ENCODE measurements at places on chromosomes 3 and 15.

DNA sequence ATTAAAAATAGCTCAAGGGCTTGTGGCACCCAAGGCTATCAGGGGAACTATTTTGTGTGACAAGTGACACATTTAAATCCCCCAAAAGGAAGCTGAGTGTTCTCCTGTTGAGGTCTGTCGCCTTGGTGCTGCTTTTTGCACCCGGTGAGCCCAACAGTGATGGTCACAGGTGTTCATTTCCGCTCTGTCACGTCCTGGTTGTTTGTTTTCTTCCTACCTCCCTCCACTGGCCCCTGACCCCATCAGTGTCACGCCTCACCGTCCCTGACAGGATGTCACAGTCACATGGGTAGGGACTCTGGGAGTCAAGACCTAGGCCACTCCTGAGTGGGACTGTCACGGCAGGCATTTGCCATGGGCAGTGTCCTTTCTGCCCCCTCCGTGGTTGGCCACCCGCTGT, 11.2 kb downstream of the SLCO3A1 start:
- DNase-seq: no peak

DNA sequence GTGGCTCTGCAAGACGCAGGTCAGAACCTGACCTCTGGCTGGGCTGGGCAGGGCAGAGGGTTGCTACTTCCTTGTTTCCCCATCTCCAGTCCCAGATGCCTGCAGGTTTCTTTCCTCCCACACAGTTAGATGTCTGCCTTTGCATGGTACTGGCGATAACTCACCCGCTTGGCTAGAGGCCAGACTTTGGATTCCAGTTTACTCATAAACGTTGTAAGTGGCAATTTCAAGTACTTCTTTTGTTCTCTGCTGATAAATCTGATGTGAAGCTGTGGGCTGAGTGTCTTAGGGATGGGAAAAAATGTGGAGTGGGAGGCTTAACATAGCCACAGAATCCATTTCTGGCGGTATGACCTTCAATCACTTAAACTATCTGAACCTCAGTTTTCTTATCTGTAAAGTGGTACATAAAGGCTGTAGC, 194.2 kb downstream of the EBLN2 start:
- peak; percentile 52 for DNase-seq

DNA sequence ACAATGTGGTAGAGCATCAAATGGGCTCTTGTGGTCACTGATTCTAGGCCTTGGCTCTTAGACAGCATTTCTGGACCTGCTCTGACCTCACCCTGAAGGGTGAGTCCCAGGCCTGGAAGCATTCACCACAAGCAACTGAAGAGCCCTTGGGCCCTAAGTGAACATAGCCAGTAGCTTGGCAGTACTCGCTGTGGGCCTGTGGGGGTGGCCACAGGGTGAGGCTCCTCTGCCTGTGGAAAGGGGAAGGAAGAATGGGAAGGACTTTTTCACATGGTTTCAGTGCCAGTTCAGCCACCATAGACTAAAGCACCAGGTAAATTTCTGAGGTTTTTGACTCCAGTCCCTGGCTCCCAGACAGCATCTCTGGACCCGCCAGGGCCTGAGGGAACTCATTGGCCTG, 5.1 kb upstream of the ZSCAN2 start:
- peak; percentile 19 for DNase-seq

- DNase-seq: no peak
Observed at GRCh38 chr3:159532577-159532976, 456.1 kb upstream of the IL12A start.

GRCh38 chr3:123790254-123791072, 93.7 kb downstream of the MYLK start:
- DNase-seq: no peak

- DNase-seq: no peak
Observed at GRCh38 chr3:182258538-182259177, 534.6 kb upstream of the ATP11B start.

DNA sequence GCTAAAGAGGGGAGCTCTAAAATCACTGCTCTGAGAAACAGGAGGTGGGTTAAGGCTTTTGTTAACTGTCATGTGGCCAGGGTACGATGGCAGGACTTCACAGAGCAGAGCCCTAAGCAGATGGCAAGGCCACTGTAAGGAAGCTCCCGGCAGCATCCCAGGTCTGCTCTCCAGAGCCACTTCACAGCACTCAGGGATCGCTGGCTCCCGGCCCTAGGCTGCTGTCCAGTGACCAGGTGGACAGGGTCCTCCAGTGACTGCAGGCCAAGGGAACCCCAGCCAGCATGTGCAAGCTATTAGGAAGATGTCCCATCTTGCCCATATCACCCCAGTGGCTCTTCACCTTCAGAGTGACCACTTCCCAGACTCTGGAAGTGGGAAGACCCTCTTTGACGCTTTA, 10.4 kb downstream of the TMEM41A start:
- DNase-seq: no peak

DNA sequence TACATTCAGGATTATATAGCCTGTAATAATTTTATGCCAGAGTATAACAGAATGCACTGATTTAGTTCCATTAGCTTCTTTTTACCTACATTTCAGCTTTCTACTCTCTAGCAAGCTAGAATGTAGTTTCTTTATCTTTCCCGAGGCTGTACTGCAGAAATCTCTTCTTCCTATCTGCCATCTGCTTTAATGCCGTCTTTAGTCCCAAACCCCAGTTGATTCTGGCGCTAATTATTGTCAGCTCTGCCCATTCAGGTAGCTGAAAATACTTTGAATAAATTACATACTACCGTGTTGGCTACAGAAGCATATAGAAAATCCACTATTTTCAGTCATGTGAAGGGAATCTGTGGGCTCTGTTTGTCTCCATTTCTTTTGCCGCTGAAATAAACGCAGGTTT, 706.7 kb downstream of the NTRK3 start:
- DNase-seq: no peak

- peak; percentile 68 for DNase-seq
Observed at GRCh38 chr3:72997421-72997961, 880 bp downstream of the PPP4R2 start.

DNA sequence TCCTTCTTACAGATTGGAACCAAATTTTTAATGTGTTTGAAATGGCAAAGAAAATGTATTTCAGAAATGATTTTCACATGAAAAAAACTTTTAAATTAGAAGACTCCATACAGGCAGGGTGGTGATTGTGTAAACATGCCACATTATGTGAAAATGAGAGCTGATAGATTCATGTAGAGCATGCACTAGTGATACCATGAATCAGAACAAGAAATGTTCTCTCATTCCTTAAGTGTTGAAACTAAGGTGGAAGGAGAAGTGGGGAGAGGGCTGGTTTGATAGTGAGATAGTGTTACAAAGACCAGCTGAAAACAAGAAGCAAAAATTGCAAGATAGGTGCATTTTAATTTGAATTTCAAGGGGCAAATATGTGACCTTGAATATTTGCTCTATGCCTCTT, 100.3 kb downstream of the CCNL1 start:
- no peak for DNase-seq

- no peak for DNase-seq
Observed at GRCh38 chr3:121794264-121794983, 40.4 kb downstream of the IQCB1 start.

GRCh38 chr3:126748701-126749546, 44.9 kb downstream of the CHCHD6 start:
- no peak for DNase-seq

DNA sequence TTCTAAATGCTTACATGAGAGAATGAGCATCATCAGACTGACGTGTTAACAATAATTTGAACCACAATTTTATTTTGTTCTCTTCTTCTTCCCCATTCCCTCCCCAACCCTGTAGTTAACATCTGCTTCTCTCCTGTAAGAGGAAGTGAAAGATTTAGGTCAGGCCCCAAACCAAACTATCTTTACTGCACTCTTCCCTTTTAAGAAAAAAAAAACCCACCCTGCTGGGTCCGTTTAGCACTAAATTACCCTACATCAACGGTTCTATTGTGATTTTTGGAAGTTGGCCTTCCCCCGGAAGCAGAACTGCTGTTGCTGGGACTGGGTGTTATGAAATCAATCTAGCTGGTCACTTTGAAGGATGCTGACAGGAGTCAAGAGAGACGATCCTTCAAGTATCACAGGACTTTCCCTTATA, 49.4 kb downstream of the NFKBIZ start:
- DNase-seq: no peak

DNA sequence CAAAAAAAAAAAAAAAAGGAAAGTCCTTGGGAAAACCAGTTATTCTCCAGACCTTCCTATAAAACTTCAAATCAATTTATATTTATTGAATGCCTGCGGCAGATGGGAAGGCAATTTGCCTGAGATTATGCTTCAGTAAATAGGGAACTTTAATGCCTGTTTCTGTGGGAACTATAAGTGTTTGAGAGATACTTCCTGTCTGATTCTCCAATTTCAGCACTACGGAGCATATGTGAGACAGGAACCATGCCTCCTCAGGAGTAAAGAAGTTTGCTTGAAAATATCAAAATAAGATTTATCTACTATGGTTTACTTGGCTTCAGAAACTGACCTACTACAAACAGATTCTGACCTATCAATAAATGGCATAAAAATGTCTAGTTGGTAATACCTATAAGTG, 135.5 kb downstream of the CBLB start:
- DNase-seq: no peak

GRCh38 chr3:128492671-128493569, at the start of gene GATA2:
Gene GATA2 (minus strand): TSS chr3:128493201. CDS start chr3:128487031, 6,170 bp downstream.
- DNase-seq: no peak

- no peak for DNase-seq
Observed at GRCh38 chr15:78507831-78508160, 419 bp downstream of the HYKK start.

DNA sequence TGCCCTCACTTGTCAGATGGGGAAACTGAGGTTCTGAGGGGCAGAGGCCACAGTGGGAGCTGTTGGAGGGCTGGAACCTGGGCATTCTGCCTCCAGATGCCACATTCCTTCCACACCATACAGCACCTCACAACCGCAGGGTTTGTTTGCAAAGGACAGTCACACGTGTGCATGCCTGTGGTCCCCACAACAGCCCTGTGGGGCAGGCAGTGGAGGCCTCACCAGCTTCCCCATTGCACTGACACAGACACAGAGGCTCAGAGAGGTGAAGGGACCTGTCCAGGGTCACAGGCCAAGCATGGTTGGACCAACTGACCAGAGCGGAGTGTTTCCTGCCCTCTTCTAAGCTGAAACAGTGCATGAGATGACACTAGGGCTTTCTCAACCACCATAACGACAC, 75.2 kb upstream of the SEC13 start:
- DNase-seq: no peak

DNA sequence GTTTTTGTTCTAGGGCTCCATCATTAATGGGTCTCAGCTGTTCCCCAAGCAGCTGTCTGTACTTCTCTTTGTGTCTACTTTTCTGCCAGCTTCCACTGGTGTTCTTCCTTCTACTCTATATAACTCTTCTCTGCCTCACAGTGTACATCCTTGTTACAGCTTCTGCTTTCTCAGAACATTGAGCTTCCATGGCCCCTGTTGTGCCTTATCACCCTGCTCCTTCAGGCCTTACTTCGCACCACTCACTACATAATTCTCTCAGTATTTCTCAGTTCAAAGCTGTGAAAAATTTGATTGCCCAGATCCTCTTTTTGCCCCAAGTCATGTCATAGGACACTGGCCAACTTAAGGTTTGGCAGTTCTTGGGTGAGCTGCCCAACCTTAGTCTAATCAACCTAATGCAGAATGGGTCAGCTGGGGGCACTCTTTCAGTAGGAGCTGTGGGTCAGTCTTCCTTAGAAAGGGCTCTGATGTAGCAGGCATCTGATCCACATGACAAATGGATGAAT, 28.9 kb downstream of the CSTA start:
- DNase-seq: no peak

DNA sequence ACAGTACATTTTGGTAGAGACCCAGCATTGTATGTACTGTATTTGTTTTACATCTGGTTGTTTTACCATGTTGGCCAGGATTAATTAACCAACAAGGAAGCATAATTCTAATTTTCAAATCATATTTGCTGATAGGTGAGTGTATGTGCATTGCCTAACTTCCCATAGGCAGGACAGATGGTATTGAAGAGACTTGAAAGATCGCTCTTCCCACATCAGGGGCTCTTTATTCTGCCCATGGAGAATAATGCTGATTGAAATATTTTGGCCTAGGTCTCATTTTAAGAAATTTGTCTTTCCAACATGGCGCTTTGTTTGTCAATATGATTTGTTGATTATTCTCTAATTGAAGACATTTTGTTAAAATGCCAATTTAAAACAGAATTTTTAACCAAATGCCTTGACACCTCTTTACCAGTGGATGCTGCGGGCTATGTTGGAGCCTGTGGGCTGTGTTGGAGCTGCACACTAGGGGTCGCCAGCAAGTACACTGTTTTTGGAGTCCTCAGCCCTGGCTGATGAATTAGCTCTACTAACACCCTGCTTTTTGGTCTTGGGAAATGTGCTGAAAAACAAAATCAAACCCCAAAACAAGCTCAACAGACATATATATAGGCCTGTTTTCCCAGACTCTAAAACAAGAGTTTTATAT, 5.3 kb downstream of the P2RY12 start:
- DNase-seq: peak; percentile 90

- DNase-seq: no peak
Observed at GRCh38 chr3:11591002-11591355, 52.7 kb downstream of the VGLL4 start.

DNA sequence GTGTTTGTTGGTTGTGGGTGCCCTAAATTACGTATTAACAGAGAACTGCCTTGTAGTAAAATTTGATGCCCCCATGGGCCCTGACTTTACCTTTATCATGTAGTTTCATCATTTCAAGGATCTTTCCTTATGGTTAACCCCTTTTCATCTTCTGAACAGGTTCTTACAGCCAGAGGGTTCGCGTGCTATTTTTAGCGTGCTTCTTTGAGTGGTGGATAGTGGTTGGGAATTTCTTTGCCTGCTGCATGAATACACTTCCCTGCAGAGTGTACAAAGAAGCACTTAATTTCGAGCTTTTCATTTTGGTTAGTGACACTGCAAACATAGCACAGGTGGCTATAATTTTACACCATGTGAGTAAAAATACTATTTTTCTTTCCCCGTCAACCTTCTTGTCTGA, 231.8 kb downstream of the ROBO2 start:
- DNase-seq: no peak

DNA sequence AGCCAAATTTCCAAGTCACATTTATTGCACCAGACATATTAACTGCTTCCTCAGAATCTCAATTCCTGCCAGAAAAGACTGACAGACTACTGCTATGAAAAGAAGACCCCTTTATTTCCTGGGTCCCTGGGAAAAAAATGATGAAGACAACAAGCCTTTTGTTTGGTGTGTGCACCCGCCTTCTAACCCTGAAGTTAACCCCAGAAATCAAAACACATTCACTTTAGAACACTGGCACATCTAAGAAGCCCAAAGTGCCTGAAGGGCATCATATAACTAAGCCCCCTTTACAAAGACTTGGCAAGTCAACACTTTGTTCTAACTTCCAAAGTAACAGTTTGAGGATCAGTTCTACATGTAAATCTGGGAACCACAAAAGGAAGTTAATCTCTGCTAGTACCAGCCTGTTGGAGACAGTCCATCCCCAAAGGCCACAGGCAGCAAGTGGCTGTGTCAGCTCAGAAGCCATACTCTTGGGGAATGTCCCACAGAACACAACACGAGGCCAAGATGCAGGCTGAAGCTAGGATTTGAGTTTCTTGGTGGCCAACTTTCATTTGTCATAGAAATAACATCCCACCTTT, 16.3 kb upstream of the ATP1B3 start:
- DNase-seq: no peak

Measured in endodermal cell (in vitro differentiated cells).